H9 (cell line): ENCODE measurements at places on chromosomes 7 and 10. TPM values are rescaled to one million over a fixed set of nuclear protein-coding genes. Genes with fewer than 3 reads are reported as not detected.

Gene ST8SIA6
- 0.33 and 0.37 TPM in 2 replicates for total RNA-seq

Gene COX19
- total RNA-seq, result 10.2 and 12.3 TPM in 2 replicates

Gene PNLIPRP1
- total RNA-seq, result not detected in 2 replicates

Gene FRAT2
- 128 and 129 TPM in 2 replicates for total RNA-seq

Gene TMED4
- total RNA-seq, result 60.3 and 62.4 TPM in 2 replicates

Gene VSTM4
- total RNA-seq, result 0.35 and 0.44 TPM in 2 replicates

Gene SSMEM1
- not detected in 2 replicates for total RNA-seq

Gene DNAH11
- total RNA-seq, result 1.8 and 2.5 TPM in 2 replicates

Gene ZNF22
- 36.9 and 37.6 TPM in 2 replicates for total RNA-seq

Gene EPO
- total RNA-seq, result 0.33 and 0.44 TPM in 2 replicates

Gene MLXIPL
- 5.5 and 6.1 TPM in 2 replicates for total RNA-seq

Gene GET4
- total RNA-seq, result 70.2 and 75.1 TPM in 2 replicates

Gene OIT3
- total RNA-seq, result not detected in 2 replicates

Gene RNF32
- total RNA-seq, result 0.83 and 0.90 TPM in 2 replicates

Gene FBXO24
- 0.85 and 1.3 TPM in 2 replicates for total RNA-seq

Gene STK17A
- 9.3 and 9.8 TPM in 2 replicates for total RNA-seq

Gene TAC1
- 0.31 and 0.77 TPM in 2 replicates for total RNA-seq

Gene HDAC9
- total RNA-seq, result 6.9 and 7.7 TPM in 2 replicates

Gene RPEL1
- 0.13 TPM in 1 of 2 replicates, not detected in the other for total RNA-seq

Gene HSPA12A
- total RNA-seq, result 2.9 and 3.2 TPM in 2 replicates

Gene OR13A1
- 0.13 and 0.15 TPM in 2 replicates for total RNA-seq

Gene ASB10
- not detected in 2 replicates for total RNA-seq

Gene UTF1
- 31.5 and 38.6 TPM in 2 replicates for total RNA-seq

Gene NUTM2E
- total RNA-seq, result 0.11 TPM in 1 of 2 replicates, not detected in the other

Gene SHH
- 0.07 and 0.09 TPM in 2 replicates for total RNA-seq

Gene CADPS2
- 7.1 and 8.1 TPM in 2 replicates for total RNA-seq

Gene EEPD1
- total RNA-seq, result 3.8 and 5.0 TPM in 2 replicates

Gene PIK3AP1
- total RNA-seq, result 1.5 and 1.7 TPM in 2 replicates

Gene CYP17A1
- not detected in 2 replicates for total RNA-seq

Gene JCAD
- total RNA-seq, result 0.66 and 0.77 TPM in 2 replicates

Gene HABP2
- not detected in 2 replicates for total RNA-seq

Gene KNDC1
- total RNA-seq, result 13.7 and 15.7 TPM in 2 replicates

Gene TRPV6
- 0.61 and 0.81 TPM in 2 replicates for total RNA-seq

Gene PARG
- total RNA-seq, result 46.9 and 48.3 TPM in 2 replicates
